Activated CD8-positive, alpha-beta T cell treated with anti-CD3 and anti-CD28 coated beads for 36 hours (primary cell): ENCODE measurements at places on chromosomes 7 and 10. TPM values are rescaled to one million over a fixed set of nuclear protein-coding genes. Genes with fewer than 3 reads are reported as not detected.

Gene NXPH1
- not detected for total RNA-seq

Gene ABCC2
- 0.87 TPM for total RNA-seq

Gene ERCC6
- total RNA-seq: 21.8 TPM

Gene CFAP70
- 0.51 TPM for total RNA-seq

Gene C7orf57
- total RNA-seq: 0.83 TPM

Gene KIAA1549
- 1.3 TPM for total RNA-seq

Gene ZPBP
- total RNA-seq: not detected

Gene ITPRID1
- not detected for total RNA-seq

Gene INPP5A
- total RNA-seq: 9.6 TPM

Gene HOXA11
- total RNA-seq: 0.18 TPM

Gene STN1
- total RNA-seq: 32.4 TPM

Gene IL2RA
- total RNA-seq: 868 TPM

Gene OR2A42
- not detected for total RNA-seq

Gene FOXP2
- total RNA-seq: not detected

Gene PDK4
- not detected for total RNA-seq

Gene NKX2-3
- not detected for total RNA-seq

Gene ZNF487
- 1.9 TPM for total RNA-seq

Gene ENKUR
- not detected for total RNA-seq

Gene TUBAL3
- not detected for total RNA-seq

Gene C10orf90
- total RNA-seq: not detected

Gene CTTNBP2
- total RNA-seq: not detected

Gene ACTL6B
- total RNA-seq: not detected

Gene SCIN
- total RNA-seq: not detected

Gene GHRHR
- total RNA-seq: not detected

Gene PNLIP
- total RNA-seq: not detected

Gene CPEB3
- 1.8 TPM for total RNA-seq

Gene TMEM139
- 1.6 TPM for total RNA-seq

Gene COL1A2
- total RNA-seq: 0.56 TPM

Gene LIPF
- total RNA-seq: not detected

Gene CCDC3
- total RNA-seq: not detected

Gene CHAT
- total RNA-seq: not detected

Gene HTRA1
- not detected for total RNA-seq

Gene RAPGEF5
- 0.92 TPM for total RNA-seq

Gene PAX4
- not detected for total RNA-seq

Gene PPP1R17
- not detected for total RNA-seq

Gene SNCG
- not detected for total RNA-seq

Gene PPP1R3A
- total RNA-seq: not detected

Gene SLC13A4
- not detected for total RNA-seq

Gene FFAR4
- total RNA-seq: not detected

Gene PRXL2A
- 22.7 TPM for total RNA-seq

Gene OPN4
- not detected for total RNA-seq

Gene GPR22
- not detected for total RNA-seq

Gene LMTK2
- 11.5 TPM for total RNA-seq

Gene MORN4
- total RNA-seq: 3.2 TPM

Gene CD36
- not detected for total RNA-seq

Gene AKR1B15
- not detected for total RNA-seq

Gene KIAA1217
- total RNA-seq: 1.3 TPM

Gene GIMAP5
- 40.7 TPM for total RNA-seq

Gene ZNF239
- total RNA-seq: 1.3 TPM

Gene SKIDA1
- total RNA-seq: 0.36 TPM

Gene TFPI2
- total RNA-seq: not detected
